ENCODE measurements at places on chromosomes 5 and 9.

GRCh38 chr5:10251405-10251804 lies 1.3 kb downstream of the CCT5 start:
- DNase-seq = no peak

GRCh38 chr9:114396558-114397218 lies 8.9 kb upstream of the AKNA start:
- no peak for DNase-seq

DNA sequence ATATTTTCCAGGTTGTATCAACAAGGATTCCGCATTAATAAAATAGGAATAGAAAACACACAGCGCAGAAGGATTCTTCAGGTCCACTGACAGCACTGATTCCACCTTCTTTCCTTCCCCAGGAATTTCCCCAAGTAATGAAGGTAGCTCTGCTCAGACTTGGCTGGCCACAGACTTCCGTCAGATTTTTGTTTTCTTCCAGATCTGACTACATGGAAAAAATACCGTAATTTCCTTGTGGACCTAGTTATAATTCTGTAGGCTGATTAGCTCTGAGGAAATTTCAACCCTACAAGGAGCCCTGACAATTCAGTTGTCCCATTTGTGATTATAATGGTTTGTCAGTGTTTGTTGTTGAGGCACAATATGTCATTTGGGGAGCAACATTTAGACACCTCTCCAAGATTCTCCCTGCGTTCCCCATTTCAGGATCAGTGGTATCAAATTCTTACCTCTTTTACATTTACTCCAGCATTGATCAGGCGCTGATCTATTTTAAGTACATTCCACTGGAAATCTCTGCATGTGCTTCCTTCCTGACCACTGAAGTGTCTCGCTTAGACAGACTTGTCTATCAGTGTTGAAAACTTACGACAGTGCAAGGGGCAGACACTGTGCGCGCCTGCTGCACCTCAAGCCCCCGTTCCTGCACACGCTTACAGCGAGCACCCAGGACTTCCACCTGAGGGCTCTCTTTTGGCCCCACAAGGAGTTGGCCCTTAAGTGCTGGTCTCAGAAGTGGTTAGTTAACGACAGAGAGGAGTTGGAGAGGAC lies 94.8 kb downstream of the LHFPL2 start:
- no peak for DNase-seq

DNA sequence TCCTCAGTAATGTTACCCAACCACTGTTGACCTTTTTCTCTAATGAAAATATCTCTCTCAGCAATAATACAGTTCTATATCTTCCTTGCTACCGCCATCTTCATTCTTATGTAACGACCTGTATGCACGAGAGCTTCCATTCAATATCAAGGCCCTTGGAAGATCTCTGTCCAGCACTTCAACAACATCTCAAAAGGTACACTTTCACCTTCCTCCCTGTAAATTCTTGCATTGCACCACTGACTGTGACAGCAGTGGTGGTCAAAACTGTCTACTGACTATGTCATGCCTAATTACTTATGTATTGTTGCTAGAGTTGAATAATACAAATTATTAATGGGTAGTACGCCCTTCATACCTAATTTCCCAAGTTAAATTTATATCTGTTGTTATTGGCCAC lies 53.3 kb downstream of the ANXA1 start:
- no peak for DNase-seq

DNA sequence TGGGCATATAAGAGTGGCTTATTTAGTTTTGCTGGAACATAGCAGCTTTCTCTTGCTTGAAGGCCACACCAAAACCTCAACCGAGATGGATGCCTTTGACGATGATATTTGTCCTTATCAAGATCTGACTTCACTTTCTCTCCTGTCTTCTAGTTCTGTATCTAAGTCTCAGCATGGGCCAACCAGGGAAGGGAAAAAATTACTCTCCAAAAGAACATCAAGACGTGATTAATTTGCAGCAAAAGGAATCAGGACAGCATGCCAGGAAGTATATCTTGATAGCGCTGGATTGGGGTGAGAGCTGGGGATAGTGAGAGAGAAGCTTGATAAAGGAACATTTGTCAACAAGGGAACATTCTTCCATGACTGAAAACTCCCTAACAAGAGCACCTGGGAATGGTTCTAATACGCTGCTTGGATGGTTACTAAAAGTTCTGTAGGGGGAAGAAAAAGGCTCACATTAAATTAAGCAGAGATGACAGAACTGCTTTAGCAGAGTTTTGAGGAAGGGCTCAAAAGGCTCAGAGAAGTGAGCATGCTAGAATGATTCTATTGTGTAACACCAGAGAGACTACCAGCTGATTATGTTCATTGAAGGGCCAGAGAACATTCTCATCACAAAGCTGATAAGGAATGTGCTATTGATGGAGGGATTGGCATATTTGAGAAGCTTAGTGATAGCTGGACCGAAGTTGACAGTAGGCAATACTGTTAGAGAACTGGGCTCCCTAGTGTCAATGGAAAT lies 21.6 kb upstream of the ANXA1 start:
- no peak for DNase-seq

DNA sequence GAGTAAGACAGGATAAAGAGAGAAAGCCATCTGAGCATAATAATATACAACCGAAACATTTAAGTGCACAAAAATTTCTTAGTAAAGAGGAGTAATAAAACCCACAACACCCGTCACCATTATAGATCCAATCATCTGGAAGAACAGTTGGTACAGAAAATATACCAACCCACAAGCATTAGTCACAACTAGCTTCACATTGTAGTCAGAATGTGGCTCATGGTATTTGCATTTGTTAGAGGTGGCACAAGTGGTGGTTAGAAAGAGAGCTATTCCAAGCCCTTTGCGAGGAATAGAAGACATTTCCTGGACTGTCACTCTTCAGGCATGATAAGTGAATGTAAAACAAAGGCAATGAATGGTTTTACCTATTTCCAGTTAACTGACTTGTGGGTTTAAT lies 677.5 kb upstream of the ST8SIA4 start:
- no peak for DNase-seq

DNA sequence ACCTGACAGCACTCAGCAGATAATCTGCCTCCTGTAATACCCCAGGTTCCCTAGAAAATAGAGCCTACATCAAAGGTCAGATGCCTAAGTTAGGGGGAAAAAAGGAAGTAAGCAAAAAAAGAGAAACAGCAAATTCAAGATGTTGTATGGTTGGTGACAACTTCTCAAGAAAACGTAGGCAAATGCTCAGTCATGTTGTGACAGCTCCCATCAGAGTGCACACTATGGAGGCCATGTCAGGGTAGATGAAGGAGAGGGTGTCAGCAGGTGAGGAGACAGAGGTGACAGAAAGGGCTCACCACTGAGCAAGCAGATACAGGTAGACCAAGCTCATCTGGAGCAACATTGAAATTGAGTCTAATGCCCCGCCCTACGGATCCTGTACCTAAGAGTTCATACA lies 356.8 kb upstream of the BRINP1 start:
- no peak for DNase-seq

GRCh38 chr5:178347956-178348355 lies 115.4 kb upstream of the PHYKPL start:
- no peak for DNase-seq

DNA sequence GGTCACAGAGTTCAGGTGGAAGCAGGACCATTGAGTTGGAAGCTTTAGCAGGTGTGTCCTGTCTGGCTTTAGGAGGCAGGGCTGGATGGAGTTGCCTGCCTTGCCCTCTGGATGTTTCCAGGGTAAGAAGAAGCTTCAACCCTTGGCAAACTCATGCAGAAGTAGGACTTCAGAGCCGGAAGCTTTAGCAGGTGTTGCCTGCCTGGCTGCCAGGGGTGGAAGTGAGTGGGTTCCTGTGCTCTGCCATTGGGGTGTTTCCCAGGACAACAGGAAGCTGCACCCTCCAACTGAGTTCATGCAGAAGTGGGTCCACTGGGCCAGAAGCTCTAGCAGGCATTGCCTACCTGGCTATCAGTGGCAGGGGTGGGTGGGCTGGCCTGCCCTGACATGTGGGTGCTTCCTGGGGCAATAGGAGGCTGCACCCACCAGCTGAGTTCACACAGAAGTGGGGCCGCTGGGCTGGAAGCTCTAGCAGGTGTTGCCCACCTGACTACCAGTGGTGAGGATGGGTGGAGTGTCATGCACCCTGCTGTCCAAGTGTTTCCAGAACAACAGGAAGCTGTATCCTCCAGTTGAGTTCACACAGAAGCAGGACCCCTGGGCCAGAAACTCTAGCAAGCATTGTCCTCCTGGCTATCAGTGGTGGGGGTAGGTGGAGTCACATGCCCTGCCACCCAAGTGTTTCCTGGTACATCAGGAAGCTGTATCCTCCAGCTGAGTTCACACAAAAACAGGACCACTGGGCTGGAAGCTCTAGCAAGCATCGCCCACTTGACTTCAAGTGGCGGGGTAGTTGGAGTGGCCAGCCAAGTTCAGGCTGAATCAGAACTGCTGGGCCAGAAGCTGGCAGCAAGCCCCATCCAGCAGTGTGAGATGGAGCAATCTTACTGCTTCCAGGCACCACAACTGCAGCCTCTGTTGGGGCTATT lies 24.6 kb downstream of the LOX start:
- no peak for DNase-seq

GRCh38 chr5:157598350-157598936 lies 22.9 kb upstream of the ADAM19 start:
- DNase-seq = no peak

GRCh38 chr9:34689116-34689470 lies 2.0 kb downstream of the CCL19 start:
- no peak for DNase-seq

DNA sequence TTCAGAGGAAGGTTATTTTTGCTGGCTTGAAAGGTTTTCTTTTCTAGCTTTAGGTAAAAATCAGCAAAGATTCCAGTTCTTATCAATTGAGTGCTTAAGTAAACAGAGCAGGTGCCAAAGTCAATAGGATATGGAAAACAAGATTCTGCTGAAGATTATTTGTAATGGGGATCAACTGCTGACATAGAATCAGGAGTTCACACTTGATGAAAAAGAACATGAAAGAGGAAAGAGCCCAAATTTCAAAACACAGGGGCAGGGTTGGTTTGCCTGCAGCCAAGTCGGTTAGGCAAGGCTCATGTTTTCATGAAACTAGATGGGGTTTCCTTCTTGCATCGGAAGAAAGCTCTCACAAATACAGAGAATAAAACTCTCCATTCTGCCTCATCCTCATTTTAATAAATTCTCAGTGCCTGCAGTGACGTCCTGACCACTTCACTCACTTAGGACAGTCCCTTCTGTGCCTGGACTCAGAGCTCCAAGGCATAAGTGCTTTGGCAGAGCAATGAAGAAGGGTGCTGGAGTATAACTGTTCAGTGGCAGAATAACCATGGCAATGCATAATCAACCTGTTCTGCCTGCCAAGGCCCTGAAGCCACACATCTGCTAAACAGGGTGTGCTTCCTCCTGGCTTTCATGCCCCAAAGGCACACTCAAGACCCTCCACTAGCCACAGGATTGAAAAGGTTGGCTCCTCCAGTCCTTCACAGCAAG lies 179.6 kb downstream of the GNAQ start:
- DNase-seq = no peak

DNA sequence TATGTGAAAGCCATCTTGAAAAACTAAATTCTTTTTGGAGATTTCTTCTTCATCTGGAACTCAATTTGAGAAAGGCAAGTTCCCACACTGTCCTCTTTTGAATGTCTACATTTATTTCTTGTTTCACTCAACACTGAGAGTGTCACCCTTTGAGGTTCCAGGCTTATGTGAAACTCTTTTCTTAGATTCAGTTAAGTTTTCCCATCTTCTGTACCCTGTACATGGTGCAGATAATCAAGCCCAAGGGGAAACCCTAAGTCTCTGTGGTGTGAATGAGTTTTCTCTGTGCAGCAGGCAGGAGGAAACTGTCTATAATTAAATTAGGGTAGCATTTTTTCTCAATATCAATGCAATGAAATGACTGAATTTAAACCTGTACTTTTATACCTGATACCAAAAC lies 72.3 kb upstream of the PRLR start:
- DNase-seq = no peak

DNA sequence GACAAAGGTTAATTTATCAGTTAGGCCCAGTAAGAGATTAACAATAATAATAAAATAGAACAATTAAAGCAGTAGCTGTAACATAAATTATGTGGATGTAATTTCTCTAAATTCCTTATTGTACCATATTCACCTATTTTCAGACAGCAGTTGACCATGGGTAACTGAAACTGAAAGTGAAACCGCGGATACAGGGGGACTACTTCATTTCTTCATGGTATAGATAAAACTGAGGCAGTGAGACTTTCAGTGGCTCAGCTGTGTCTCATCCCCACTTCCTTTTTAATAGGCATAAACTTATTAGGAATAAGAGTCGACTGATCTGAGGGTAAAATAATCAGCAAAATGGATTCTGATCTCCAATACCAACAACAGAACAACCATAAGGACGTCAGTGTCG lies 174.0 kb upstream of the WWC1 start:
- no peak for DNase-seq

DNA sequence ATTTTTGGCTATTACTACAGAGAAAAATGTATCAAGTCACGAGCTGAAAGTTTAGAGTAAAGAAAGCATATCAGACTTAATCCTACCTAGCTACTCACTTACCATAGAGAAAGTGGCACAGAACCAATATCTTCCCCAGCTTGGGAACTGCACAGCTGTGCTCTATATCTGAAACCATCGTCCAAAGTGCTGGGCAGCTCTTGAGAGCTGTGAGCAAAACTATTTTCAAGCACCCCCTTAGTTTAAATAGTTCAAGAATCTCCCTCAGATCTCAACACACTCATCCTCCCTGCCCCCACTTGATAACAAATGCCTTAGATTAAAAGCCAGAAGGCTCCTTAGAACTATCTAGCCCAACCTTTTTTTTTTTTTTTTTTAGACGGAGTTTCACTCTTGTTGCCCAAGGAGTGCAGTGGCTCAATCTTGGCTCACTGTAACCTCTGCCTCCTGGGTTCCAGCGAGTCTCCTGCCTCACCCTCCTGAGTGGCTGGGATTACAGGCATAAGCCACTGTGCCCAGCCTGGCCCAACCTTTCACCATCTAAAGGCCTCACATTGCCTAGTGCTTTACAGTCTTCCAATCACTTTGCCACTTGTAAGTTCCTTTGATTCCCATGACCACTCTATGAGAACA lies 94.2 kb upstream of the APC start:
- no peak for DNase-seq

DNA sequence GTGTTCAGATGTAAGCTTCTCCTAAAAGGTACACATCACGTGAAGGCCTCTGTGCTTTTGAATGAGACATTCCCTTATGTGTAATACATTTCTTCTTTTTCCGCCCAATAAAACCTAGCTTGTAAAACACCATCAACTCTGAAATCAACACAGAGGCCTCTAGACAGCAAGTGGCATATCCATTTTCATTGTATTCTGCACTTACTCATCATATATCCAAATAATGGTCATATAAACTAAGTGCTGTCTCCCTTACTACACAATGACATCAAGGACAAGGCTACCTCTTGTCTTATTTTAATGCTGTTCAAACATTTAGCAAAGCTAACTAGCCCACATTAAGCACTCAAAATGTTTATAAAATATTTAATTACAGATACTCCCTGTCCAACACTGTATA lies 108.5 kb downstream of the ELAVL2 start:
- DNase-seq = no peak

DNA sequence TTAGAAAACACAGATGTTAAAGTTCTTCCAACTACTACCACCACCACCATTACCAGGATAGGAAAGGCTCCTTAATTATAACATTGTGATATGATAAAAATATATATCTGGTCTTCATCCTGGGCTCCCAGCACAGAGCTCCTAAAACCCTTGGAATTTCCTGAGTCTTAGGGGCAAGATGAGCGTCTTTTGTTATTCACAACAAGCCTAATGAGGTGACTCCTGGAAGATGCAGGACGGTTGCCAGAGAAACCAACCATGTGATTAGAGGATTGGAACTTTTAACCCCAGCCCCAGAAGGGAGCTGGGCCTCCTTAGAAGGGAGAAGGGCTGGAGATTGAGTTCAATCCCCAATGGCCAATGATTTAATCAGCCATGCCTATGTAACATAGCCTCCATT lies 148.0 kb upstream of the ADRA1B start:
- DNase-seq = no peak
